ENCODE measurements at places on chromosomes 16 and 17.
A peak's percentile ranks its signal among the peaks of the same experiment; 100 is the strongest.

- DNase-seq, result no peak
Measured at GRCh38 chr16:819336-820043, 19.0 kb upstream of the GNG13 start.

DNA sequence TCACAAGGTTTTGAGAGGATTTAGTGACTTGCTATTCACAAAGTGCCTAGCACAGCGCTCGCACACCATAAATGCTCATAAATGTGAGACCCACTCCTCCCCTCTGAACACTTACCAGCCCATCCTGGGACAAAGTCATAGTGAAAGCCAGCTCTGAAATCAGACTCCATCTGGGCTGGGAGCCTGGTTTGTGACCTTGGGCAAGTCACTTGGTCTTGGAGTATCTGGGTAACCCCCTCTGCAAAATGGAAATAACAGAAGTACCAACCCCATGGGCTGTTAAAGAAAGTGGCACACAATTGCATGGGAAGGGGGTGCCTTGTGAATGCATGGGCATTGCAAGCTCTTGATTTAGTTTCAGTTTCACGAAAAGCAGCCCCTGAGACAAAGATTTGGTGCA, 104.7 kb upstream of the CDH5 start:
- DNase-seq, result no peak

DNA sequence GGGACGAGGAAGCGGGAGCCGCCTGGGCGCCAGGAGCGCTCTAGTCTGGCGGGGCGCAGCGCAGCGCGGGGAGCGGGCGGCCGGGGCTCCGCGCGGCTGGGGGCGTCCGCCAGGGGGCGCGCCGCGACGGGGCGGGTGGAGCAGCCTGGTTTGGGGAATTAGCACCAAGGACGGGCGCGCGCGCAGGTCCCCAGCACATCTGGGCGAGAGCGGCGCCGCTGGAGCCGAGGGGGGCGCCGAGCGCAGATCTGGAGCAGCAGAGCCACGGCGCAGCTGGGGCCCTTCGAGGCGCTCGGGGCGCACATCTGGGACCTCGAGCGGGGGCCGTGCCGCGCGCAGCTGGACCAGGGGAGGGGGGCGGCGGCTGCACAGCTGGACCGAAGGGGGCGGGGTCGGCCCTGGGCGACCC, at the start of gene NXPH3:
Gene NXPH3, plus strand, starts transcription at position 193 of the 409 bp plus-strand sequence. CDS start 349 bp downstream, outside the sequence.
- peak; percentile 86 for DNase-seq

- no peak for DNase-seq
Measured at GRCh38 chr16:63346000-63346399, 1309.8 kb upstream of the CDH8 start.

GRCh38 chr17:17159571-17159970, 46.6 kb downstream of the PLD6 start:
- DNase-seq, result no peak

- DNase-seq, result no peak
Measured at GRCh38 chr17:1120596-1121441, 59.0 kb downstream of the ABR start.

DNA sequence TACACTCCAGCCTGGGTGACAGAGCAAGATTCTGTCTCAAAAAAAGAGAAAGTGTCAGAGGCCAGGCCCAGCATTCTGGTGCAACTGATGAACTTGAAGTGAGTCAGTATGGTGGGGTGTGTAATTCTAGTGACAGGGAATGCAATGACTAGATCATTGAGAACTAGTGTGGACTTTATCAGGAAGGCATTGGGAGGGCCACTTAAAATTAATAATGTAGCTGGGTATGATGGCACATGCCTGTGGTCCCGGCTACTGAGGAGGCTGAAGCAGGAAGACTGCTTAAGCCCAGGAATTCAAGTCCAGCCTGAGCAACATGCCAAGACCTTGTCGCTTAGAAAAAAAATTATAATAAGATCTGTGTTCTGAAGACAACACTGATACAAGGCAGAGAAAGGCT, 90.8 kb downstream of the STX8 start:
- no peak for DNase-seq

GRCh38 chr16:84121007-84121406, 4.3 kb upstream of the MBTPS1 start:
- DNase-seq, result no peak

DNA sequence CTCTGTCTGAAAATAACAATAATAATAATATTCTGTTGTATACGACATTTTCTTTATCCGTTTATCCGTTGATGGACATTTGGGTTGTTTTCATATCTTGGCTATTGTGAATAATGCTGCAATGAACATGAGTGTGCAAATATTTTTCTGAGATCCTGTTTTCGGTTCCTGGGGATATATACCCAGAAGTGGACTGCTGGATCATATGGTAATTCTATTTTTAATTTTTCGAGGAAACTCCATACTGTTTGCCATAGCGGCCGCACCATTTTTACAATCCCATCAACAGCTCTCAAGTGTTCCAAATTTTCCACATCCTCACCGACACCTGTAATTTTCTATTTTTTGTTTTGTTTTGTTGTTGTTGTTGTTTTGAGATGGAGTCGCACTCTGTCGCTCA, 5.3 kb upstream of the PRSS41 start:
- no peak for DNase-seq

GRCh38 chr17:17129466-17129865, 76.7 kb downstream of the PLD6 start:
- DNase-seq, result no peak

DNA sequence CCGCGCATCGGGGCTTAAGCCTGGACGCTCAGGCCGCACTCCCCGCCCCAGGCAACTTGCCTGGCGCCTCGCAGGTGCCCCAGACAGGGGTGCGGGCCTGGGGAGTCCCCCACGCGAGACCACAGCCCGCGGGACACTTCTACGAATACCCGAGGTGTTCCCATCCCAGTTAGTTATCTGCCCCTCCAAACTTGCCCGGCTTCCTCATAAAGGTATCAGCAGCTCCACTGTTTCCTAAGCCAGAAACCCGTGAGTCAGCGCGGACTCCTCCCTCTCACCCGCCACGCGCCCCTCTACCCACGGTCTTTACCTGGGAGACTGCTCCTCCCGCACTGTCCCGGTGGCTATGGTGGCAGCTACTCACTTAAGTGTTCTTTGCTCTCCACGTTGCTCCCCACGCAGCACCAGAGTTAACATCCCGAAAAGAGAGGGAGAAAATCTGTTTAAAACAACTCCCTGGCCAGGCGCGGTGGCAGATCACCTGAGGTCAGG, 1.0 kb upstream of the CREBBP start:
- no peak for DNase-seq

DNA sequence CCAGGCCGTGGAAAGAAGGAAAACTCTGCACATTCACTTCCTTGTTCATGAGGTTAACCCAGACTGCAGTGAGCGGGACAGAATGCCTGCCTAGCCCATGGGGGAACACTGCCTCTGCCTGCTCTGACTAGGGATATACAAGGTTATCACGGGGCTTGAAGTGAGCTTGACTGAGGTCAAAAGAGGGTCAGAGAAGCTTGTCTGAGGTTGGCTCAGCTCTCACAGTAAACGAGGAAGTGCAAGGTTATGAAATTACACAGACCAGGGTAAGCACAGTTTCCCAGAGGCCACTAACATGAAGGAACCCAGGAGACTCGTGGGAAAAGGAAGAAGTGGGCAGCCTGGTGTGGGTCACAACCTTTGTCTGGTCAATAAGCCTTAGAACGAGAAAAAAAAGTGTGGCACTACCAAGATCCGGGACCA, 28.7 kb downstream of the HIC1 start:
- no peak for DNase-seq

GRCh38 chr16:3092501-3092941, 6.6 kb downstream of the ZSCAN10 start:
- no peak for DNase-seq

DNA sequence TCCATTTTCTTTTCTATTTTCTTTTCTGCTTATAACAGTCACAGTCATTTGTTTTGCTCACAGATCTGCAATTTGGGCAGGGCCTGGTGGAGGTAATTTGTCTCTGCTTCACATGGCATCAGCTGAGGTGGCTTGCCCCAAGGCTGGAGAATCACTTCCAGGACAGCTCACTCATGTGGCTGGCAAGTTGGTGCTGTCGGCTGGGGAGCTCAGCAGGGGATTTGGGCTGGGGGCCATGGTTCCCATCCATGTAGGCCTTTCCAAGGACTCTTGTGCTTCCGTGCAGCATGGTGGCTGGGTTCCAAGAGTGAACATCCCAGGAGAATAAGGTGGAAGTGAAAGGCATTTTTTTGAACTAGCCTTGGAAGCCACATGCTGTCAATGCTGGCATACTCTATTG, 85.7 kb downstream of the MGAT5B start:
- DNase-seq, result no peak

DNA sequence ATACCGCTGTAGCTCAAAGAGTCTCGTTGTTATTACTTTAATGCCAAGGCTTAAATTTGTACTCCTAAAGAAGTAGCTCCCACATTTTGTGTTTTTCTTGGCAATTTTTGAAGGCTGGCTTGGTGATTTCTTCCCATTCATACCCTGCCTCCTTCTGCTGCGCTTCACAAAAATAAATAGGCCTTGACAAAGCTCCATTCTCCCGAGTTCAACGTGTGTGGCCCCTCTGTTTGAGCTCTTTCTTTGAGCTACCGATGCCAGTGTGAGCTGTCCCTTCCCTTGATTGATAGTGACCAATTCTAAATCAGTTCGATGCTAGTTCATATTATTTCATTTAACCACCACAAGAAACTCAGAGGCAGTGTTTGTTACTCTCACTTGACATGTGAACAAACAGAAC, 96.8 kb downstream of the MAP2K6 start:
- no peak for DNase-seq

DNA sequence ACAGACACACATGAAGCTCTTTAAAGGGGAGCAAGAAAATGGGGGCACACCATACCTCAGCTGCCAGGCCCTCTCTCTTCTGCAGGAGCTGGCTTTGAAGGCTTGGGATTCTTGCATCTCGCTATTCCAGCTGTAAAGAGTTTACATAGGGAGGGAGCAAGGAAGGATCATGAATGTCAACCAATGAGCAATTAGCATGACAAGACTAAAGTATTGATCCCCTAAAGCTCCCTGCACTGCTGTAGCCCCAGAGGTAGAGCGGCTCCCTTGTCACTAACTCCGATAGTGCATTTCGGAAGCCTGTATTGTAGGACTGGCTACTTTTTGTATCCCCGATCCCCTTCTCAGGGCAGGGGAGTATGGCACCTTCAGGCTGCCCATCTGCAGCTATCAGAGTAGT, 113.4 kb upstream of the PMFBP1 start:
- DNase-seq, result no peak

- DNase-seq, result no peak
Measured at GRCh38 chr17:17344507-17345293, 41.5 kb downstream of the NT5M start.

GRCh38 chr17:47789611-47790561, 31.7 kb downstream of the OSBPL7 start:
- DNase-seq, result peak; percentile 86

DNA sequence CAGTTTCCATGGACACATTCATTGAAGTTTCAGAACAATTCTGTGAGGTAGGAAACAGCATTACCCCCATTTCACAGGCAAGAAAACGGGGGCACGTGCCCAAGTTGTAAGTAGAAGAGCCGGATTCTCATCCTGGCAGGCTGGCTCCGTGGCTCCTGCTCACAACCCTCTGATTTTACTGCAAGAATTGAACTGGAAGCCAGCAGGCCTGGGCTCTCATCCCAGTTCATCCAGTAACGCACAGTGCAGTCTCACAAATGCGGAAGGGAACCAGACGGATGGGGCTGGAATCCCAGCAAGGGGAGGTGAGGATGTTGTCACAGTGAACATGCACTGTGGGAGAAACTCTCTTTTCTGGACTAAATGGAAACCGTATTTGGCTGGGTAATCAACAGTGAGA, 40.7 kb upstream of the DOC2B start:
- no peak for DNase-seq

DNA sequence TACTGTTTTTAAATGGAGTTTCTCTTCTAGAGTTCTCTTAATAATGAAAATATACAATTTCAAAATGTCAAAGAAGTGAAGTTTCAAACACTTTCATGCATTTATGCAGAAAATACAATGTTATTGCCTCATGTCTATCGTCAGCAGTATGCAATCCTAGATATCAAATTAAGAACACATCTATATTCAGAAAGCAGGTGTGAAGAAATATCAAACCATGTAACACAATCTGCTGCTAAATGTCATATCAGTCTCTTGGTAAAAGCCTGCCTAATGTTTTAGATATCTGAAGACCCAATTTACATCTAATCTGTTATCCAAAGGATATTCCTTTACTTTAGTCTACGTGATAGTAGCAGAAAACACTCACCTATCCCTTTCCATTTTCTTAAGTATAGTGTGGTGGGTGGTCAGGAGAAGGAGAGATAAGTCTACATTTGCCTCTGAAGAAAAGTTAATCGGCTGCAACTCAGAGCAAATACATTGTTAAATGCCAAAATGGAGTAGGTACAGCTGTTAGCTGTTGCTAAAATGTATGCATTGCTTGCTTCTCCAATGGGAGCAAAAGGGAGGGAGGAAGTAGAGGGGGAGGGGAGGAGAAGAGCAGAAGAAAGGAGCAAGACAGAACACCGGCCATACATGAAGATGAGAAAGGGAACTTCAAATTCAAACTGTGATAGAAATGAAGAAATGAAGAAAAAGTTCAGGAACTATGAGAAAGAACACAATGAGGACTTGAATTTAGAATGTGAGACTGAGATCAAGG, 64.9 kb downstream of the ITFG1 start:
- no peak for DNase-seq

DNA sequence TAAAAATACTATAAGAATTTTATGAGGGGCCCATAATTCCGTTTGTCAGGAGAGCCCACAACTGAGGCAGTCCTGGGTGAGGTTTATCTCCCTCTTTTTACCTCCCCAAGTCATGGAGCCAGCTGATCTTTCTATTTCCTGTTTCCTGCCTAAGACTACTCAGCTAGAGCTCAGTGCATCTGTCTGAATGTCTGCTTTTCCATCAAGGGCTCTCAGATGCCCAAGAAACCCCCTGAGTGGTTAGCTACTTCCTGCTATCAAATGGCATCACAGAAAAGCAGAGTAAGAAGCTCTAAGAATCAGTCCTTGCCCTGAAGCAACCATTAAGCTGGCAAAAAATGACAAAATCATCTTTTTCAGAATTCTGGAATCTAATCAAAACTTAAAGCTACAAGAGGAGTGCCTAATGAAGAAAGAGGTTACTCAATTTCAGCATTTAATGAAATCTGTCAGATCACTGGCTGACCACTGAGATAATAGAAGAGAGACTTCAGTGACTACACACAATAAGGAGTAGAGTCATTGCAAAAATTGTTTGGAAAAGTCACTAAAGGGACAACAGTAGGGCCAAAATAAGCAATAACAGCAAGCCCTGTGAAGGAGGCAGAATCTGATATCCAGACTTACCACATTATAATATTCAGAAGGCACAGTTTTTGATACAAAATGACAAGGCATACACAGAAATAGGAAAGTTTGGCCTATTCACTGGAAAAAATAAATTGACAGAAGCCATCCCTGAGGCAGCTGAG, 150.1 kb downstream of the CYB561 start:
- DNase-seq, result no peak

All from urothelium cell line (cell line).